ENCODE measurements at places on chromosomes 11 and 22.

DNA sequence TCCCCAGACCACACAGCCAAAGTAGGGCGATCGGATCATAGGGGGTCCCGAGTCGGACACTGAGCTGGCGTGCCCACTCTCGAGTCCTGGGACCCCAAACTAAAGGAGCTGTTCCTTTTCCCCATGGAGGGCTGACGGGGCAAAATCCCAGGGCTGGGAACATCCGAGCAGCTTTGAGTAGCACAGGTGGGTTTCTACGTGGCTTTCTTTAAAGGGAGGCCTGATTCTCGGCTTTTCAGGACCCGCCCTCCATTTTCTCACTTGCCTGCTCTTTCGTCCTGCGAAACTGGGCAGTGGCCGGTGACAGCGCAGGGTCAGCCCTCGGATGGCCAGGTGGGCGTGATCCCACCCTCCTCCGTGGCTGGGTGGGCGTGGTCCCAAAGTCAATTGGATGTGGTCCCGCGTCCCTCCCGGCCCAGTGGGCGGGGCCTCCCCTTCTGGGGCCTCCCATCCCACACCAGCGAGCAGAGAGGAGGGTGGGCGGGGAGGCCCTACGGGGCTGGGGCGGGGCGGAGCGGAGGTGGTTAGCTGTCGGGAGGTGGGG is 17.5 kb upstream of the TXNRD2 start:
- no peak for DNase-seq

DNA sequence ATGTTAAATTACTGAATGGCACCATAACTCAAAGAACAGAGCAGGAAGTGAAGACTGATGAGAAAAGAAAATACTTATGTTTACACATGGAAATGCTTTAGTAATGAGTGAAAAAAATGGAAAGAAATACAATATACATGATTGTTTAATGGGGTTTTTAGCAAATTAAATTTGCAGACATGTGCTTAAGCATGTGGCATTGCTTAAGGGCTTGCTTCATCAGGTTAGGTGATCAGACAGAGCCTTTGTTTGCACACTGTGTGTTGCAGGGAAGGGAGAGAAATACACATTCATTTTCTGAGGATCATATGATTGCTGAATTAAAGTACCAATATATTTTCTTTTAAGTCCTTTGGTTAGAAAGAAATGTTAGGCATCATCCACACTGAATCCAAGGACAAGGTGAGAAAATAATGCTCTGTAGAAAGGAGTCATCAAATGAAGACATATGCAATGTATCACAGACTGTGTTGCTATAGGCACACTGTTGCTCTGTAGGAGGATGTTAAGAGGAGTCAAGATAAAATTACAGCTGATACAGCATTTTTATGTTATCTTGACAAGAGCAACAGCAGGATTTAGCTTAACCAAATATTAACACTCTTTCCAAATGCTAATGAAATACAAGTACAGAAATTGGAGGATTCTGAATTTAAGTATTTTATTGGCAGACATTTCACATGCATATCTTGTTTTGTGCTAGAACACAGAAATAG is 23.4 kb upstream of the ARHGAP20 start:
- DNase-seq, result no peak

DNA sequence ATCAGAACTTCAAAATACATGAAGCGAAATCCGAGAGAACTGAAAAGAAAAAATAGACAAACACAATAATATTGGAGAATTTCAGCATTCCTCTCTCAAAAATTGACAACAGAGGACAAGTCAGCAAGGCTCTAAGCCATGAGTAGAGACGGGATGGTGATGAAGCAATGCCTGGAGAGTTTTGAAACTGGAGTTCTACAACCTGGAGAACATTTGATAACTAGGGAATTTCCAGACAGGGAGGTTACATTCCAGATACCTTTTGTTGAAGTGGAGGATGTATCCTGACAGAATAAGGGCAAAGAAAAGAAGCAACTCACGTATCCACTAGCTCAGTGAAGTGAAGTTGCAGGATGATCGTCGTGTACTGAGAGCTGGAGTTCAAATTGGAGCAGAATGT is 291.4 kb downstream of the CTTN start:
- DNase-seq, result no peak

GRCh38 chr22:24994070-24994763 is 41.7 kb downstream of the KIAA1671 start:
- DNase-seq, result peak; percentile 31

- no peak for DNase-seq
Observed at GRCh38 chr11:77602381-77603088, 12.8 kb downstream of the AQP11 start.

- DNase-seq, result peak; percentile 55
Observed at GRCh38 chr11:119284344-119285157, 32.4 kb downstream of the MCAM start.

DNA sequence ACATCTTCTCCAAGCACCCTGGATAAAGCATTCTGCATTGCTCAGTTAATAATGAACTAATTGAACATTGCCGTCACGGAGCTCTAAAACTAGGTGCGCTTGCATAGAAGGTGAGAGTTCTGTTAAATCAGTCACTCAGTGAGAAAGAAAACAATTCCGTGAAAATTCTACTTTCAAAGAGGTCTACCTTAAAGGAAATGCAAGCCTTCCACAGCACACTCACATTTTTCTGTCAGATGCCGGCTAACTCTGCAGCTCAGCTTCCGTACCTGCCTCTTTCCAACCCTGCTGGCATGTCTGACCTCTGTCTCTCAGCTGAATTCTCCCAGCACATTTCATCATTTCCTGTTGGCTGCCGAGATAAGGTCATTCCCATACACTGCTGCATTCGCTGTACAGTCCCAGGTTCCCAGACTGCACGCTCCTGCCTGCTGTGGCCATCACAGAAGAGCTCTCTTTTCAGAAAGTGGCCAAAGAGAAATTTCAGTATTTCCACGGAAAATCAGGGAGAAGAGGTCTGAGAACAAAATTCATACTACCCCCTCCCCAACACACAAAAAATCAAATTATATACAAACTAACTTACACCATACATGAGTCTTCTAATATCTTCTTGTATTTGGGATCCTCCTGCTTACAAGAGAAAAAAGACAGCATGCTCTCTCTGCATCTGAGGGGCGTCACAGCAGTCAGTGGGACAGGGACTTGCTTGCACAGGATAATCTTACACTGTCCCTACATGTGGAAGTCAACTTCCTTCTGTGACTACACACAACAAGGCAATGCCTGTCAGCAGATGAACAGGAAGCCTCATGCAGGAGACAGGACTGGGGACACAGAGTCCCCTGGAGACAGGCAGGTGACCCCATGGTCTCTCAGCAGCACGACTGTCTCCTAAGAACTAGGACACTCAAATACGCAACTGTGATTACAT is 55.1 kb downstream of the PACSIN2 start:
- peak; percentile 49 for DNase-seq

DNA sequence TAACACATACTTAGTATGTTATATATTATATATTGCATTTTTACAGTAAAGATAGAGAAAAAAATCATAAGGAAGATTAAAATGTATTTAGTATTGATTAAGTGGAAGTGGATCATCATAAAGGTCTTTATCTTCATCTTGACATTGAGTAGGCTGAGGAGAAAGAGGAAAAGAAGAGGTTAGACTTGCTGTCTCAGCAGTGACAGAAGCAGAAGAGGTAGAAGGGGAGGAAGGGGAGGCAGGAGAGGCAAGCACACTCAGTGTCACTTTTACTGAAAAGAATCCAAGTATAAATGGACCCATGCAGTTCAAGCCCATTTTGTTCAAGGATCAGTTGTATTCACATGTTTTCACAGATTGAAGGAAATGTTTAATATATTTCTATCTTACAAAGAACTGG is 69.7 kb downstream of the GAB2 start:
- no peak for DNase-seq

- no peak for DNase-seq
Observed at GRCh38 chr11:125272821-125273220, 108.3 kb downstream of the PKNOX2 start.

GRCh38 chr11:71391796-71392195 is 56.4 kb downstream of the DHCR7 start:
- no peak for DNase-seq

GRCh38 chr11:24805671-24806070 is 308.8 kb downstream of the LUZP2 start:
- no peak for DNase-seq

- DNase-seq, result peak; percentile 95
Observed at GRCh38 chr22:37533995-37534394, 14.8 kb upstream of the CARD10 start.

DNA sequence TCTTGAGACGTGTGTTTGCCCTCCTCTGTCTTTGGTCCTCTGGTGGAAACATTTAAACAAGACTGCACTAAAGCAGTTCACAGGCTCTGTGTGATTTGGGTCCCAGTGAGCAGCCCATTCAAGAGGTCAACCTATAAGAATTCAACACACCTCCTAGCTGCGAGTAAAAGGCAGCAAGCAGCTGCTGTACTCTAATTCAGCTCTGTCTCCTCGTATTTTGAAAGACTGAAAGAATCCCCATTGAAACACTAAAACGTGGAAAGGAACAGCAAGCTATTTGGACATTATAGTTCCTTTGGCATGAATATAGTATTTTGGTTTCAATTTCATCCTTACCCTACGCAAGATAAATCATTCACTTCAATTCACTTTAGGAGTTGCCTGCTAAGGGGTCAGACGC is 1046.7 kb downstream of the DLG2 start:
- DNase-seq, result no peak

DNA sequence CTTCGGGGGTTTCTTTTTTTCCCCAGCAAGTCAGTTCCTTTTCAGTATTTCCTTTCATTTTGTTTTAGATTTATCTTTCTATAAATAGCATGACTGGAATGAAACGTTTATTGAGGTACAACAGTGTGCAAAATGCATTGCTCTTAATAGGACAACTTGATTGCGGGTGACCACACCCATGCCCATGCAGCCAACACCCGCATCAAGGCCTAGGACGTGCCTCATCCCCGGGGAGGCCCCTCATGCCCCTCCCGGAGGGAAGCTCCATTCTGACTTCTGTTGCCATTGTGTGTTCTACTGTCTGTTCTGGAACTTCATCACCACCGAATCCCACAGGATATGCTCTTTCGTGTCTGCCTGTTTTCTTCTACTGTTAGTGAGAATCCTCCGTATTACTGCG is 82.2 kb downstream of the RPS6KA4 start:
- DNase-seq, result no peak

- DNase-seq, result no peak
Observed at GRCh38 chr11:87572881-87573280, 535.1 kb downstream of the TMEM135 start.

DNA sequence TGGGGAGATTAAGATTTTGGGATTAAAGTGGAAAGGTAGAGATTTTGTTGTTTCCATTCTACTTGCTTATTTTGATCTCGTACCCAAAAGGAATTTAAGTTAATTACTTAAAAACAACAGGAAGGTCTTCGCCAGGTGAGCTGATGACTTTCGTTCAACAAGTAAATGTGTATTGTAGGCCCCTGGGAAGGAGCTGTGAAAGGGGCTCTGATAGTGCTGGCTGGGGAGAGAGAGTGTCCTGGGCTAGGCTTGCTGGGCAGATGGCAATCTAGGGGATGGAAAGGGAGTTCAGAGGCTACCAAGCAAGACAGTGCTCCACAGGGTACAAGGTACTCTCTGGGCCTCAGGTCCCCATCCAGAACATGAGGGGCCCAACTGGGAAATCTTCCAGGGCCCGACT is 189.4 kb downstream of the CEP164 start:
- DNase-seq, result no peak

GRCh38 chr11:134480136-134480712 is 68.2 kb upstream of the B3GAT1 start:
- DNase-seq, result no peak

- no peak for DNase-seq
Observed at GRCh38 chr11:72195518-72196270, 3.8 kb downstream of the FOLR1 start.

DNA sequence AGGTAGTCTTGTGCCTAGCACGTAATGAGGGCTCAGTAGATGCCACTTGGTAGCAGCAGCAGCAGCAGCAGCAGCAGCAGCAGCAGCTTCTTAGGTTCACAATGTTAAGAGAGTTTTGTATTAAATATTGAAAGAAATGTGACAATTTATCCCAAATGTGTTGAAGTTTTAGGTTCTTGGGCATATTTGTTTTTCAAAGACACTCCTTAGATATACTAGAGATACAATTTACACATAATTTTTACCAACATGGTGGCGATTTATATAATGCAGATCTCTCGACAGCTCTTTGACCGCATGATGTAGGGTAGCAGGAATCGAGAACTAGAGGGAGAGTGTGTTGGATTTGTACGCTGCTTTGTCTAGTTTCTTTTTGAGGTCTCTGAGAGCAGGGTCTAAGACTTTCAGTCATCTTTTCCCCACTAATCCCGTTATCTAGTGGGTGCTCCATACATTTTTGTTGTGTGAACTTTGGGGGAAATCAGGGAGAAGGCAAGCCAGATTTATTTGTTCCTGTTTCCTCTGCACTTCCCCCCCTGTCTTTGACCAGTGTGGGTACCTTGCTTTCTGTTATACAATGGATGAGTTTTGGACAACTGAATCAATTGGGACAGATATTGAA is 1.4 kb downstream of the FDX1 start:
- DNase-seq, result no peak

GRCh38 chr11:83031127-83031526 is 40.6 kb downstream of the RAB30 start:
- DNase-seq, result no peak

GRCh38 chr11:64178203-64178602 is 7.8 kb upstream of the STIP1 start:
- peak; percentile 76 for DNase-seq

- peak; percentile 18 for DNase-seq
Observed at GRCh38 chr11:45209891-45210699, 63.7 kb downstream of the PRDM11 start.

GRCh38 chr22:16776080-16776479 is 49.1 kb downstream of the XKR3 start:
- peak; percentile 61 for DNase-seq

Measured in MV-4-11 (cell line).